T-helper 22 cell (primary cell): ENCODE measurements at places on chromosomes 6 and 20.

GRCh38 chr6:107308677-107309076 is 150.7 kb downstream of the PDSS2 start:
- no peak for DNase-seq

DNA sequence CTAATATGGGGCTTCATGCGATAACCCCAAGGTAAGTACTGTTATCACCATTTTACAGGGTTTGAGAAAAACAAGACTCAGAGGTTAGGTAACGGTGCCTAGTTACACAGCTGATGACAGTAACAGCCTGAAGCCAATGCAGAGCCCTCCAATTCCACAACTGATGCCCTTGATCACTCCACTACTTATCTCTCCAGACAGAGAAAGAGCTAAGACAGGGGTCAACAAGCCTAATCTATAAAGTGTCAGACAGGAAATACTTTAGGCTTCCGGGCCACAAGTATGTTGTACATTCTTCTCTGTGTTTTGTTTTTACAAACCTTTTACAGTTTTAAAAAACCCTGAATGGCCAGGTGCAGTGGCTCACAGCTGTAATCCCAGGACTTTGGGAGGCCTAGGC is 50.9 kb downstream of the MAP7 start:
- no peak for DNase-seq

GRCh38 chr6:158046201-158047126 is 64.8 kb downstream of the SYNJ2 start:
- no peak for DNase-seq

DNA sequence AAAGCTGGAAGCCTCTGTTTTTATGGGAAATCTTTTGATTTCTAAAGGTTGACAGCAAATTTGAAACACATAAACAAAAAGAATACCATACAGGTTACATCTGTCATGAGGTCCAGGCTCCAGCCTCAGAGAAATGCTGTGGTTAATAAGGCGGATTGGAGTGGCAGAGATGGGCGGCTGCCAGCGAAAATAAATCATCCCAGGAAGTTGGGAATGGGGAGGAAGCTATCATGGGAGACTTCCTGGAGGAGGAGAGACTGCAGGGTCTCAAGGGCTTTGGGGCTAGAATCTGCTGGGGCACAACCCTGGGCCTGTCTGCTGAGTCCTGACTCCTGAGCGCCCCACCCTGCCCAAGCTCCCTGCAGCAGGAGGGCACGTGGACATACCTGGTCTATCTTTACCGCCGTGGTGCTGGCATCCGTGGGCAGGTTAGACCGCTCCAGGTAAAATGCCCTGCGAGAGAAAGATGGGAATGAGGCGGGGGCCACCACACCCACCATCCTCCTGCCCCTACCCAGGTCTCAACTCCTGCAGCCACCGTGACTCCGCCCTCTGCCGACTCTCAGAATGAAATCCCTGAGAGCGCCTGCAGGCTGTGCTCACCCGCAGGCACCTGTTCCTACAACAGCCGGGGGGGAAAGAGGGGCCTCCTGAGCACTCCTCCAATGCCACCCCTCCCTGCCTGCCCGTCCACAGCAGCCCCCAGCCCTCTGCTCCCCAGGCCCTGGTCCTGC is 197.3 kb downstream of the PREX1 start:
- DNase-seq = no peak

- no peak for DNase-seq
Observed at GRCh38 chr20:35876033-35876320, 78.3 kb downstream of the SCAND1 start.

GRCh38 chr20:51322164-51322707 is 220.3 kb downstream of the NFATC2 start:
- DNase-seq = no peak

DNA sequence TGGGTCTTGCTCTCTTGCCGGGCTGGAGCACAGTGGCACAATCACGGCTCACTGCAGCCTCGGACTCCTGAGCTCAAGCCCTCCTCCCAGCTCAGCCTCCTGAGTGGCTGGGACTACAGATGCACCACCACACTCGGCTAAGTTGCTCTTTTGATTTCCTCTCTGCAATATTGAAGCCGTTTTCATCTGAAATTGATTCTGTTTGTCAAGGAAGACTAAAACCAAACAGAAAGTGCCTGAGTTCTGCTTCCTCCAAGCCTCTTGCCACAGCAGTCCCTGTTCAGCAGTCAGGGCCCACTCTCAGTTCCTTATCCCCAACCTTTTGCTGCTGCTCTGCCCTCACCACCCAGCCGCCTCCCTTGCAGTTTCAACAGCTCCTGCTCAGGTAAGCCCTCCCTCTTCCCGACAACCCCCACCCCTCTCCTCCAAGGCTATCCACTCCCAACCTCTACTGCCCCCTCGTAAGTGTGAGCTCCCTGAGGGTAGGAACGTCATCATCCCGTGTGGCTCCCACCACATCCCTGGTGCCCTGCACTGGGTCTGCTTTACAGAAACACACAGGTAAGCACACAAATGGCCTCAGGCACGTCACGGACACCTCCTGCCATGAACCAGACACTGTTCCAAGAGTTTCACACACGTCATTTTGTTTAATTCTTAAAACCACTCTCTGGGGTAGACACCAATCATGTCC is 70.7 kb upstream of the TAB2 start:
- no peak for DNase-seq

DNA sequence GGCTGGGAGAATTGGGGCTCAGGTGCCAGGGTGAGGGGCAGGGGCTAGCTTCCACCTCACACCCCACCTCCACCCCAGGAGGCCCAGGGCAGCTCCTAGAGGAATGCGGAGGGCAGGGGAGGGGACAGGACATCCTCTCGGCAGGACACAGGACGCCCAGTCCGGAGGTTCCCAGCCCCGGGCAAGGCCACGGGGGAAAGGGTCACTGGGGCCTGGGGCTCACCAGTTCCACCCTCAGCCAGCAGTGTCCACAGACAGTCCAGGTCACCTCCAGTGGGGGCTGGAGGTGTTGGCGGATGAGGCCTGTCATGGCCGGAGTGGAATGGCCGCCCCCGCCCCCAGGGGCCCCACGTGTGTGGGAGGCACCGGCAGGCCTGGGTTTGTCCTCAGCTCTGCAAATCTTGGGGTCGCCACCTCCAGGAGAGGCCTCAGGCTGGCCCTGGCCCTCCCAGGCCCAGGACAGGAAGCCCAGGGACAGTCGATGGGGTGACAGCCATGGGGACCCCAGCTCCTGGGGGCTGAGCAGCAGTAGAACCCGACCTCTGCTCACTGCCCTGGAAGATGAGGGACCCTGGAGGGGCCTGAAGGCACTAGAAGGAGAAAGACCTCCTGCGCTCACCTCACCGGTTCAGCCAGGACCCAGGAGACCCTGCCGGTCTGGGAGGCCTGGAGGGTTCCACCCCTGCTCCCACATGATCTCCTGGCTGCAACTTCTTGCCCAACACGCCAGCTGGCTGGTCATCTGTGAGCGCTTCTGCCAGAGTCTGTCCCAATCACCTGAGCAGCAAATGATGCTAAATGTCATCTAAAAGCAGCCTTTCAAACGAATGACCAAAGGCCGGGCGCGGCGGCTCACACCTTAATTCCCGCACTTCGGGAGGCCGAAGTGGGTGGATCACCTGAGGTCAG is 13.0 kb upstream of the ABHD16B start:
- no peak for DNase-seq

GRCh38 chr6:42971746-42972327 is 7.1 kb downstream of the PEX6 start:
- no peak for DNase-seq

GRCh38 chr6:1773700-1774099 is 164.0 kb downstream of the FOXC1 start:
- no peak for DNase-seq

- DNase-seq = no peak
Observed at GRCh38 chr20:10300582-10301446, 82.2 kb downstream of the SNAP25 start.
